ENCODE measurements at places on chromosomes 7 and 10.

DNA sequence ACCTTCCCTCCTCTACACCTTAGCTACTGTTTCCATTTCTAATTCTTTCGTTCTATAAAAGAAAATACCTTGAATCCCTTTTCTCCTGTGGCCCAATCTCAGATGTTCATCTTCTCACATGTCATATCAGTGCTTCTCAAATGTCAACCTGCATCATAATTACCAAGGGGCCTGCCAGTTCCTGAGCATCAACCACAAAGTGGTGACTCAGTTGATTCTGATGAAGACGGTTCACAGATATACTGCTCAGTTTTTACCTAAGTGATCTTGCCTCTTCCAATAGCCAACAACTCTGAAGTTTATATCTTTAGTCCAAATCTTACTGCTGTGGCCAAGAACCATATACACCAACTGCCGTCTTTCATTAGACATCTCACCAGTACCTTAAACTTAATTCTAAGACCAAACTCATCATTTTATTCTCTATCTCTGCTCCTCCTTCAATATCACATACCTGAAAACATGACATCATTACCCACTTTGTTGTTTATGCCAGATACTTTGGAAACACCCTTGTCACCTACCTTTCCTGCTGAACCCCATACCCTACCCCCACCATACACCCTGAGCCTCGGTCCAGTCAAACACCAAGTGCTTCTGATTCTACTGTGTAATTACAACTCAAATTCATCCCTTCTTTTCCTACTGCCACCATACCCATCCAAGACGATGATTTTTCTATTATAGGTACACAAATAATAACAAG lies 115.5 kb downstream of the LMBR1 start:
- no peak for DNase-seq

DNA sequence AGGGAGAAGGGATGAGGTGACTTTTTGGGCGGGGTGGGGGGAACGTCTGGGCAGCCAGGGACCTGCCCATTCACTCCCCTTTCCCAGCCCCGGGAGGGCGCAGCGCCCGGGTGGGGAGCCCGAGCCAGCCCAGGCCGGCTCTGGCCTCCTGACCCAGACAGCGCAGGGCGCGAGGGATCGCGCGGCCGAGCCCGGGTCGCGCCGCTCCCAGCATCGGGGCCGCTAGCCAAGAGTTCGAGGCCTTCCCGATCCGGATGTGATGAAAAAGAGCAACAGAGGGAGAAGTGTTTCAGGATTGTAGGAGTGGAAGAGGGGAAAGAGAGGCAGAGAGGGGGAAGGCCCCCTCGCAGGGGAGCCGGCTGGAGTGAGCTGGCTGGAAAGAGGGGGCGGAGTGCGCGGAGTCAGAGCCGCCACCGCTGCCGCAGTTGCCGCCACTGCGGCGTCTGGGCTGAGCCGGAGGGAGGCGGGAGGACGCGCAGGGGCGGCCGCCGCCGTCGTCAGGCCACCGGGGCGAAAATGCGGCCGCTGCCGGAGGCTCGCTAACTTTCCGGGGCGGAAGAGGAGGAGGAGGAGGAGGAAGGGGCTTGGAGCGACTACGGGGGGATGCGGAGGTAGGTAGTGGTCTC lies at the start of gene MDFIC:
Gene MDFIC, plus strand, starts transcription at position 69 of the 626 bp plus-strand sequence. CDS start 940 bp downstream, outside the sequence.
- peak; percentile 56 for DNase-seq

DNA sequence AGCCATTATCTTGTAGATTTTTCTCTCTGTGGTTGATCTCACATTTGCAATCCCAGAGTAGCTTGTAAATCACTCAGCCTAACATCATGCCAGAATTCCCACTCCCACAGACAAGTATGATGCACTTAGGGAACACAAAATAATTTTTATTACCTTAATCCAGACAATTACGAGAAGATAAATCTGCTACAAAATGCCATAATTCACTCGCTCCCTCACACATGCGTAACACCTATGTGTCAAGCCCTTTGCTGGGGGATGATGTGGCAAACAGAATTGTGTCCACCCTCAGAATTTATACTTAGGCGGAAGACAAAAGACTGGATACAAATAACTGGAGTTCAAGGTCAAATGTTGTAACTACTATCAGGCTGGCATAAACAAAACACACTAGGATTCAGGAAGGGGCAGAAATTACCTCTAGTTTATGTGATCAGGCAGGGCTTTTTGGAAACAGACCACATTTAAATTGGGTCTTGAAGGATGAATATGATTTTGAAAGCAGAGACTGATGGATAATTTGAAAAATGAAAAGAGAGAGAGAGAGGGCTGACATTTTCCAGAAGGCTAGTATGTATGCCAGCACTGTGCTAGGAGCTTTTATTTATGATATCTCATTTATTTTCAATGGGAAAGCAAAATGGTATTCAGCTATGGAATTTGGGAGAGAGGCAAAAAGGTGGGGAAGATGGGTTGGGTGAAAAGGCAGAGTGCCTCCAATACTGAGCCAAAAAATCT lies 69.8 kb downstream of the DOCK4 start:
- DNase-seq, result no peak

DNA sequence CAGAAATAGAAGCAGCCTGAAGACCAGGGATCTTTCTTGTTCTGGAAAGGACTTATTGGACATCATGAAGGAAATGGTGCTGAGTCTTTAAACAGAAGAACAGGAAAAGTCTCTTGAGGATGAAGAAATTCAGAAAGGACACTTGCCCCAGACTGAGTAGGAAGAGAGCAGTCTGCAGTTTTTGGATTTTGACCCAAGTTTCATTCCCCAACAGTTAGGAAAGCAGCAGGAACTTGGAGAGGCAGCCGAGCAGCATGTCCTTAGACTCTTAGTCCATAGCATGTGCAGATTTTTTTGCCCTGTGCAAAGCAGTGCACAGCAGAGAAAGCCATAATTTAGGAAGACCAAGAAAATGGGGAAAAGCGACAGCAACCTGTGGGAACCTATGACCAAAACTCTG lies 927.2 kb upstream of the AUTS2 start:
- DNase-seq, result no peak

DNA sequence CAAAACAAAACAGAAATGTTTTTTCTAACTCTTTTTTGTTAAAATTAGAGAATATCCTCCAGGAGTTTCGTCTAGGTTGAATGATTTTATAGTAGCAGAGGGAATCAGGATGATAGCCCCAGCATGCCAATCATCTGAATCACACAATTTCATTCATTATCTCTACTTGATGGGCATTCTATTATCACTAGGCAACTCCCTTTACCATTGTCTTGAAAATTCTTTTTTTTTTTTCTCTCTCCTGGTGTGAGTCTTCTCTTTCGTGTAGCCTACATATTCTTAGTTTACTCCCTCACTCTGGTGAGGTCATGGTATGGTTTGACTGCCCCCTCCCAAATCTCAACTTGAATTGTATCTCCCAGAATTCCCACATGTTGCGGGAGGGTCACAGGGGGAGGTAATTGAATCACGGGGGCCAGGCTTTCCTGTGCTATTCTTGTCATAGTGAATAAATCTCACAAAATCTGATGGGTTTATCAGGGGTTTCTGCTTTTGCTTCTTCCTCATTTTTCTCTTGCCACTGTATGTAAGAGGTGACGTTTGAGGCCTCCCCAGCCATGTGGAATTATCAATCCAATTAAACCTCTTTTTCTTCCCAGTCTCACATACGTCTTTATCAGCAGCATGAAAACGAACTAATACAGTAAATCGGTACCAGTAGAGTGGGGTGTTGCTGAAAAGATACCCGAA lies 105.0 kb downstream of the OTUD1 start:
- DNase-seq, result no peak

- DNase-seq, result no peak
Measured at GRCh38 chr7:7742223-7742622, 23.8 kb upstream of the RPA3 start.

DNA sequence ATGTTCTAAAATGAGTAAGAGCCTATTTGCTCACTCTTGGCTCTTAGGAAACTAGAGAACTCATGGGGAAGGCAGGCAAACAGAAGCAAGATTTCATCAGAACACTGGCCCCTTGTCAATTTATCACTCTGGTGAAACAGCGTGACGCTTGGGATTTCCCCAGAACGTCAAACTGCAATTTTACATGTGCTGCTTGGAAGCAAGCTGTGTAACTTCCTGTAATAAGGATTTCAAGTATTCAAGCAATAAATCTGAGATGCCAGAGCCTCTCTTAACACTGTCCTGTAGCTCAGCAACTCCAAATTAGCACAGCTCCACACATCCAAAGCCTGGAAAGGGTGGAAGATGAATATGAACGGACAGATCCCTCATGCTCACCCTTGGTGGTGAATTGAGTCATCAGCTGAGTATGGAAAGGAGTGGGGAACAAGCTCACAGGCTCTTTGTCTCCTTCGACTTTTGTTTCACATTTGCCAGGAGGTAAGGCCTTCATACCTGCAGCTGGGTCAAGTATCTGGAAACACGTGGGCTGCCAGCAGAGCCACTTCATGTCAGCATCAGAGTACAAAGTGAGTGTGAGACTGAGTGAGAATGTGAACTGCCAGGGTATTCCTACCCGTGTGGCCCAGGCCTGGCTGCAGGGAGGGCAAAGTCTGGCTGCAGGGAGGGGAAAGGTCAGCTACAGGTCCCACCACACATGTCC lies 140.4 kb upstream of the NAMPT start:
- DNase-seq, result peak; percentile 58

GRCh38 chr10:69073026-69073425 lies 14.9 kb upstream of the SRGN start:
- no peak for DNase-seq

- no peak for DNase-seq
Measured at GRCh38 chr10:28940158-28940888, 263.0 kb downstream of the BAMBI start.

DNA sequence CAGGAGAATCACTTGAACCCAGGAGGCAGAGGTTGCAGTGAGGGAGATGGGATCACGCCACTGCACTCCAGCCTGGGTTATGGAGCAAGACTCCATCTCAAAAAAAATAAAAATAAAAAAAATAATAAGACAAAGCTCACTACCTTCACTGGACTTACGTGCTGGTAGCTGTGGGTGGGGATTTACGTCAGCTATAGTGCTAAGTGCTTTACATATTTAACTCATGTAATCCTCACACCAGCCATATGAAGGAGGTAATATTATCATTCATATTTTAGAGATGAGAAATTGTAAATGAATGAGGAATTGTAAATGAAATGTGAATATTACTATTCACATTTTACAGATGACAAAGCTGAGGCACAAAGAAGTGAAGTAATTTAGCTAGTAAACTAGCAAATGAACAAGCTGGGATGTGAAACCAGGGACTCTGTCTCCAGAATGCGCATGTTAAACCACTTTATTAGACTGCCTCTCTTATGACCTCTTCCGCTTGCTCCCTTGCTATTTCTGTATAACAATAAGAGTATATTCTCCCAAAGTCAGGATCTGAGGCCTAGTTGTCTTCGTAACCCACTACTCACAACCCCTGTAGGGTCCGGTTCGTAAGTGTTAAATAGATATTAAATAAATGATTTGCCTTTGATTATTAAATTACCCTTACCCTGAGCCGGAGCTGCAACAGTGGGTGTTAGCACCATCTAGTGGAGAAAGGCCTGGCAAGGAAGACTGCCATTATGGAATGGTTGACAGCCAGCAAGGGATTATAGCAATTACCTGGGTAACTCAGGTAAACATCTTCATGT lies 70.2 kb downstream of the HTR7 start:
- peak; percentile 29 for DNase-seq

GRCh38 chr10:119642556-119643111 lies 8.5 kb upstream of the BAG3 start:
- peak; percentile 58 for DNase-seq

DNA sequence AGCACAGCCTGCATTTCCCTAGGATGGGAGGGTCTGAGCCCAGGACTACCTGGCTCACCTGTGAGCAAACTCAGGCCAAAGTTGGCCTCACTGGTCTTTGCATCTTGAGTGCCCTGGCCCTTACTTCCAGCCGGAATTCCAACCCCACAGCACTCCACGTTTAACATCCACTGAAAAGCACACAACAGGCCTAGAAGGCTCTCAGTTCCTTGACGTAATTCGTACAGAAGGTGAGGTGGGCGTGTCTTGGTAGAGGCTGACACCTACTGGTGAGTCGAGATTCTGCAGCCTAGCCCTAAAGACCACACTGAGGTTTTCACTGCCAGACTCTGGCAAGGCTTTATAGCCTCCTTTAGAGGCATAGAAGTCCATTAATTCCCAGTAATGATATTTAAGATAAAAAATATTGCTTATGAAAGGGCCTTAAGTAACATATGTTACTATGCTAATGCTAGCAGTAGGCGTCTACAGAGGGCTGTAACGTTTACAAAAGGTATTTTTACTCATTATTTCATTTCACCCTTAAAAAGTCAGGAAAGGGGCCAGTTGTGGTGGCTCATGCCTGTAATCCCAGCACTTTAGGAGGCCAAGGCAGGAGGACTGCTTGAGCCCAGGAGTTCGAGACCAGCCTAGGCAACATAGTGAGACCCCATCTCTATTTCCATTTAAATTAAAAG lies 95.8 kb downstream of the HIP1 start:
- DNase-seq, result peak; percentile 83

- no peak for DNase-seq
Measured at GRCh38 chr7:152871005-152871677, 111.6 kb downstream of the ACTR3B start.

DNA sequence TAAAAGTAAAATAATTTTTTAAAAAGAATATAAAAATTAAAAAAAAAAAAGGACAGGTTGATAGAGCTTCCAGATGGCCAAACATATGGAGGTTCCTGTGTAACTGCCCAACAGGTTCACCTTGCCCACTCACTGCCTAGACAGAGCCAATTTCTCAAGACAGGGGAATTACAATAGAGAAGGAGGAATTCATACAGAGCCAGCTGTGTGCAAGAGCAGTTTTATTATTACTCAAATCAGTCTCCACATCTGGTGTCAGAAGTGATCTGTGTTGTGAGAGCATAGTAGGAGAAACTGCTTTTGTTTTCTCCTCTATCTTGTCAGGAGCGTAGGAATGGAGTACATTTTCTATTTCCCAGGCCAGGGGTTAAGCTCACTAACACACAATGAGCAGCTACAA lies 31.0 kb downstream of the C7orf33 start:
- DNase-seq, result no peak

All from CD4-positive, alpha-beta T cell treated with Interleukin-10 for 1 hour (primary cell).